ENCODE measurements at places on chromosomes 4 and X.

DNA sequence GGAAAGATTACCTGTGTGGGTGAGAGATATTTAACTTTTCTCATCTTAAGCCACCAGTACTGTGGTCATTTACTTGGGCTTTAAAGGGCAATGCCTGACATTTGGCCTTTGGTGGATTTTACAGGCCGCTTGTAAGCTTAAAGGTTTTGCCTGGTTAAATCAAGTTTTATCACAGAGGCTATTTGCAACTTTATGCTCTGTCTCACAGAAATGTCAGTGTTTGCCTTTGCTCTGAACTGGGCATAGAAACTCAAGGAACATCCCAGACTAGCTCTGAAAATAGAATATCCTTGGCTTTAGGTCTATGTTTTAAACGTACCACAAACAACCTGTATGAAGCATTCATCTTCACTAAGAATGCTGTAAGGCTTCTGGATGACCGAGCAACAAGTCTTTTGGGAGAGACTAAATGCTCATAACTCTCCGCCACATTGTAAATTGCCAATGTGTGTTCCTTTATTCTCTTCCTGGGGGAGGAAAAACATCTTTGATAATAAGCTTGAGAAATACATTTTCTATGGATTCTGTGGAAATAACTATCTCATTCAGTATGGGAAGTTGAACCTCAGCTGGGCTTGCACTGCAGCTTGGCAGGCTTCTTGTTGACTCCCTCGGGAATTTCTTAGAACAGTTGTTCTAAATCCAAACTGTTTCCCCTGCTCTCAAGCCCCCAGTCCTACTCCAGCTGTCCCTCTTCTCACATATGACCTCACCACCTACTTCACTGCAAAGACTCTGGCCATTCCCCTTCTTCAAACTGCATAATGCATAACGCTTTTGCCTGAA, 105.8 kb upstream of the WDR44 start:
- DNase-seq, result no peak

GRCh38 chrX:29876733-29877132, 338.6 kb upstream of the MAGEB2 start:
- no peak for DNase-seq

DNA sequence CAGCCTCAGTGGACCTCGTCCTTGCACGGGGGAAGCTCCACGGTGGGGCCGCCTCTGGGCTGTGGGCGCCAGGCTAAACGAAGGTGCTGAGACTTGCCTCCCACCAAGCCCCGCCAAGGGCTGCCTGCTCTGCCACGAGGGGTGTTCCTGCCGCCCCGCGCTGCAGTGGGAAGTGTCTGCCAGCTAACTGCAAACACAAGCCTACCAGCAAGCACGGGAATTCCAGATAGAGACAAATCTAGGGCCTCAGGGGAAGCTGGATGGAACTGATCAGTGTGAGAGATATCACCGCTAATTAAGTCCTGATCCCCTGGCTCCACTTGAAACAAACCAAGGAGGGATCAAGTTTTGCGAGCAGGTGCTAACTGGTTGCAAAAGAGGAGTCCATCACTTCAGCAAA, 181.6 kb upstream of the LEF1 start:
- no peak for DNase-seq

GRCh38 chr4:151100531-151100930, 1.1 kb downstream of the RPS3A start:
- DNase-seq, result no peak

DNA sequence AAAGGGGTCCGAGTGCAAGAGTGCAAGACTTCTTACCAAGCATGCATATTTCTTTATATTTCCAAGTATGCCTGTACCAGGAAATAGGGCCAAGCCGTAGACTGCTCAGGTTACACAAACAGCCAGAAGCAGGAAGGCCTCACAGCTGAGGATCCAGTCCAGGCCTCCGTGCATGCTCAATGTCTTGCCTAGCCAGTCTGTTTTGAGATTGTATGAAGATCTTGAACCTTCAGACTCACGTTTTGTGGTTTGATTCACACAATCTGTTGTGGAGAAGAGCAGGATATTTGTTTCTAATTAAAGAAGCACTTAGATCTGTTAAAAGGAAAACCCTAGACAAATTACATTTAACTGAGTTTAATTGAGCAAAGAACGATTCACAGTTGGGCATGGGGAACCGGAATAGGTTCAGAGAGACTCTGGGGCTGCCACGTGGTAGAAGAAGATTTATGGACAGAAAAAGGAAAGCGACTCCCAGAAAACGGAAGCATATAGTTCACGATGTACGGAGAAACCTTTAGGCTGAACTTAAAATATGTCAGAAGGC, 1.2 kb downstream of the MGST2 start:
- DNase-seq, result no peak

DNA sequence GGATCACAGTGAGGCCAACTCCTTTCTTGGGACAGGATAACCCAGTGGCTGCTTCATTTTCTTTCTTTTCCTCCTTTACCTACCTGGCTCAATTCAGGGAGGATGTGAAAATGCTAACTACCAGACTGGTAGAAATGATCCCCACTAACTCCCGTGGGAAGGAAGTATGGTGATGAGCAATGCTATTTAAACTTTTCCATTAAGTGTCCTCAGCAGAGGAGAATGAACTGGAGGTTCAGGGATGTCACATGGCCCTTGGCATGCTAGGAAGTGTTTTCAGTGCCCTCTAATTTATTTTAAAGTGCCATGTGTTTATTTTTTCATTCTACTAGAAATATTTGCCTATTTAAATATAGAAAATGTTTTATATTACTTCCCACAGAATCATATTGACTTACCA, 363.9 kb downstream of the PPP3CA start:
- no peak for DNase-seq

- no peak for DNase-seq
Measured at GRCh38 chr4:8303485-8304281, 34.1 kb downstream of the HTRA3 start.

DNA sequence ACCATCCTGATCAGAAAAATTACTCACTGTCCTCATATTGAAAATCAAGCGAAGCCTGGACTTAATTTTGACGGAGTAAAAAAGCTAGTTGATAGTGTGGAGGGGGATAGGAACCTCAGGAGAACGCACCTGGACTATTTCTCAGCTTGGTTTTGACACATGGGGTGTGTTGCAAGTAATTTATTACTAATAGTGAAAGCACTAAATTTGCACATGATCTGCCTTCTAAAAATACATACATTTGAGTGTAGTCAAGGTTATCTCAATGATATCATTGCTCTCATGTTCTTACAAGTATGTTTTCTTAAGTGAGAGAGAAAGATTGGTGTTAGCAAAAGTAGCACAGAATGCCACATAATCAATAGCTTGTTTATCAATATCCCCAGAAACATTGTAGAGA, 29.5 kb downstream of the LRIT3 start:
- no peak for DNase-seq

- DNase-seq, result no peak
Measured at GRCh38 chrX:16119353-16120220, 3.8 kb upstream of the GRPR start.

DNA sequence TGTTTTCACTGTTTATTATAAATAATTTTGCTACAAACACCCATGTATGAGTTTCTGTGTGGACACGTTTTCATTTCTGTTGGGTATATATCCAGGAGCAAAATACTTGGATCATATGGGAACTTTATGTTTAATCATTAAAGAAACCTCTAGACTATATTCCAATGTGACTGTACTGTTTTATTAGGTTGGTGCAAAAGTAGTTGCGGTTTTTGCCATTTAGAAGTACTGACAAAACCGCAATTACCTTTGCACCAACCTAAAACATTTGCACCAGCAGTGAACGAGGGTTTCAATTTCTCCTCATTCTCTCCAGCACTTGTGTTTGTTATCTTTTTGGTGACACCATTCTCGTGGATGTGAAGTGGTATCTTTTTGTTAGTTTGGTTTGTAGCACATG, 565.0 kb downstream of the TRIML1 start:
- no peak for DNase-seq

GRCh38 chr4:17580969-17581368, 4.0 kb downstream of the LAP3 start:
- DNase-seq, result no peak

Data from stimulated activated CD8-positive, alpha-beta memory T cell treated with anti-CD3 and anti-CD28 coated beads, Interleukin-12 subunit alpha, Interleukin-12 subunit beta, amount 100 ng/mL, for 4 hours (primary cell).